CD4-positive, alpha-beta T cell treated with Interferon alpha-2 for 1 hour (primary cell): ENCODE measurements at places on chromosomes 11 and 22.

GRCh38 chr11:57214098-57214417, 23.0 kb downstream of the APLNR start:
- DNase-seq = no peak

- no peak for DNase-seq
Observed at GRCh38 chr11:111819161-111819828, 52.1 kb downstream of the ALG9 start.

- no peak for DNase-seq
Observed at GRCh38 chr11:59551659-59552521, 40.6 kb downstream of the OR4D9 start.

DNA sequence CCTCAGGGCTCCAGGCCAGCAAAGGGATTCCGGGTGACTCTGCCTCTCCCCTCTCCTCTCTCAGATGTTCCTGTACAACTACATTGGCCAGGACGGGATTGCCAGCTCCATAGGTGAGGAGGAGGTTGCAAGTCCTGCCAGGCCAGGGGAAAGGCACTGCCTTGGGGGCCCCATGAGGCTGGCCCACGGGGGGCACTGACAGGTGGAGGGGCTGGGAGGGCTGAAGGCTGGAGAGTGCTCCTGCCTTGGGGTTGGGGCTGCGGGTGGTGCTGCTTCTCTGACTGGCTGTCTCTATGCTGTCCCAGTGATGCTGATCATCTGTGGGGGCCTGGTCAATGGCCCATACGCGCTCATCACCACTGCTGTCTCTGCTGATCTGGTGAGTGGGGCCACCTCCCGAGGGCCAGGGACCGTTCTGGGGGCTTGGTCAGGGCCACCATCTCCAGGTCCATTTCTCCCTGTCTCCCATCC, 21.7 kb downstream of the SLC37A2 start:
- DNase-seq = no peak

DNA sequence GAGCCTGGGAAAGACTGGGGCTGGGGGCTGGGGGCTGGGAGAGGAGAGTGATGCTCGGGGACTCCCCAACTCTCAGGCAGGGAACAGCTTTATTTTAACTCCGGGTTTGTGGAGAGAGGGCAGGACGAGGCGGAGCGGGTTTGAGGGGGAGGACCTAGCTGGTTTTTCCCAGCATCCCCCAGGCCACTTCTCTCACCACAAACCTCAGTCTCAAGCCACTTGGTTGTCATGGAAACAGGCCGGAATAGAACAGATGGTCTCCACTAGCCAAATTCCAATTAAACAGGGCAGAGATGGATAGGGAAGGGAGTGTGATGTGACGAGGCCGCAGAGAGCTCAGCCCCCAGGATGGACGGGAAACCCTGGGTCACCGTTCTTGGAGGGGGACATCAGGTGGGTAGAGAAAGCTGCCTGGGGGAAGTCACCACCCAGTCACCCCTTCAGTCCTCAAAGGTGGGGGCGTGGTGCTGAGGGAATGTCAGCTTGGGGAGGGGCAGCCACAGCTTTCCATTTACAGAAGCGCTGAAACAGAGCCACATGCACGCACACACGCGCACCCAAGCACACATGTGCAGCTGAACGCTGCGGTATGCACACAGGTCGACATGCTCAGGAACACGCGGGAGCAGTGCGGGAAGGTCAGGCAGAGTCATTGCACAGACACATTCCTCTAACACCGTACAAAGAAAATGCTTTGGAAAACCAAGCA, 19.2 kb downstream of the NECTIN1 start:
- DNase-seq = no peak

DNA sequence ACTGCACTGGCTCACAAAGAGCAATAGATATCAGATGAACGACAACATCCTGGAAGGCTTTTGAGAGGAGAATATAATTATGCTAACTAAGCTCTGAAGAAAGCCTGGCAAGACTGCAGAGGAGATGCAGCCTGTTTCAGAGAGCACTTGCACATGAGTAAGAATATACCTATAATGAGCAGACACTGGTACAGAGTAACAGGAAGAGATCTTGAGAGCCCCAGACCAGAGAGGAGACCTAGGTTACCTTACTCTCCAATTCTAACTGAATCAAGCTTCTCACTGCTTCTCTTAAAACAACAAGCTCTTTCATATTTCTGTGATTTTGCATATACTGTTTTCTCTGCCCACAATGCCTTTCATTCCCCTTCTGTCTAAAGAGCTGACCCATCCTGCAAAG, 66.5 kb downstream of the FAM168A start:
- no peak for DNase-seq

DNA sequence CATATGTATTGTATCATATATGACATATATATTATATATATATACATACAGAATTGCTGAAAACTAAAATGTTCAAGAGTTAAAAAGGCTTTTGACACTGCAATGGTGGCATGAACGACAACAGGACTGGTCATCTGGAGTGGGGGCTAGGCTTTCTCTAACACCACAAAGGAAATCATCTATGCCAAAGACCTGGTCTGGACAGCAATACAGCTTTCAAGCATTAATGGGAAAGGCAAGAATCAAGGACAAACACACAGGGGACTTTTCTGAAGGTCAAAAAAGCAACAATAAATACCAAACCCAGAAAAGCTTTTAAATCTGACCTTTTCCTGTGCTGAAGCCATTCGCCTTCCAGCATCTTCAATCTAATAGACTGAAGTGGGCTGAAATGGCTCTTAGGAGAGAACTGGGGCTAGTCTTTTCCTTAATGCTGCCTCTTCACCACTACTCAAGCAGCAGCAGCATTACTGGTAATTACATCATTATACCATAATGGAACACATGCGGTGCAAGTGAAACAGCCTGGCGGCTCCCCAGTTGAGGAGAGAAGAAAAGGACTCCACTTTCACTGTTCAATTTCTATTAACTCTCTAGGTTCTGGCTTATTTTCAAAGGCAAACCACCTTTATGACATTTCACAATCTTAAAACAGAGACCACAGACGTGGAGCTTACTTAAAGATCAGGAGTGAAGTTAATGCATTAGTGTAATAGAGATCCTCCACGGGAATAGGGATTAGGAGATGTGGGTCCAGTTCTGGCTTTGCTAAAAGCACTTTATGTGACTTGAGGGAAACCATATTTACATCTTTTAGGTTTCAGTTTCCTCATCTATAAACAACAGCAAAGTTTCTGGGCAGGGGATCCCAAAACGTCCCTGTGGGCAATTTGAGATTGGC, 63.0 kb downstream of the GAB2 start:
- no peak for DNase-seq

DNA sequence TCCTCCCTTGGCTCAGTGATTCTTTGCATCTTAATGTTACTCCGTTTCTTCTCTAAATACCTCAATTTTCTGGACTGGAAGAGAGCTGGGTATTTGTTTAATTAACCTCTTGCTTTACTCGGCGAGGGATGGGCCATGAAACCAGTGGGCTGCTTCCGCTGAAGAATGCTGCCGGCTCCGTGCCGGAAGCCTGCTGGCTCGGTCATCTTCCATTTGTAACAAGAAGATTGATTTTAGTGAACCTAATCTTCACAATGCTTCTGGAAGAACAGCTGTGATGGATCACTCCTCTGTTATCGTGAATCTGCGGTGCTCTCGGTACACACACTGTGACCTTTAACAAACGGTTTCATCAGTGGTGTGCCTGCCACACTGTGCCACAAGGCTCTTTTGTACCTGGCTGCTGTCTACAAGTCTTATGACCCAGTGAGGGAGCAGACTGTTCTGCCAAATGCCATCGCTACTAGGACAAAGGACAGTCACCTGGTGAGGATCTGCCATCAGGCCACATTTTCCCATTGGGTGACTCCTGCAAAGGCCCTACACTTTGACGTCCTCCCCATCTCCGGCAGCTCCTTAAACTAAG, 25.3 kb upstream of the PARVB start:
- no peak for DNase-seq

GRCh38 chr22:36325154-36326031, 62.4 kb downstream of the MYH9 start:
- no peak for DNase-seq

GRCh38 chr11:44893846-44894617, 56.7 kb downstream of the TP53I11 start:
- DNase-seq = peak; percentile 19

GRCh38 chr11:46321757-46322156, 25.5 kb upstream of the DGKZ start:
- no peak for DNase-seq

DNA sequence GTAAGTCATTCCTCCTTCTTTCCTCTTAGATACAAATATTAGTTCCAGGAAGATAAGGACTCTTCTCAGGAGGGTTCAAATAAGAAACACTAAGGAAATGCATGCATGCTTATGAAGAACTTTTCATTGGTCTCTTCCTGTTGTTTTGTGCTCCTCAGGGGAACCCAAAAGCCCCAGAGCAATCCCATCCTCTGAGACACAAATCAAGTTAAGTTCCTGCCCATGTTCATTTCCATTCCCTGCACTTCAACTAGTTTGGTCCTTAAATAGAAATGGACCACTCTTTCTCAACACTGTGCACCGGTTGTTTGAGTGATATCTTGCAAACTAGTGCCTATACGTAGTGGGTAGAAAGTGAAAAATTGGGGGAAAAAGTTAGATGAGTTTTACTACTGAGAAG, at the start of gene OR10G4:
OR10G4 (plus strand) TSS at position 301 of the 400 bp plus-strand sequence. CDS start 2,578 bp downstream, outside the sequence.
- DNase-seq = no peak

- no peak for DNase-seq
Observed at GRCh38 chr22:38137876-38138687, 27.6 kb upstream of the BAIAP2L2 start.

DNA sequence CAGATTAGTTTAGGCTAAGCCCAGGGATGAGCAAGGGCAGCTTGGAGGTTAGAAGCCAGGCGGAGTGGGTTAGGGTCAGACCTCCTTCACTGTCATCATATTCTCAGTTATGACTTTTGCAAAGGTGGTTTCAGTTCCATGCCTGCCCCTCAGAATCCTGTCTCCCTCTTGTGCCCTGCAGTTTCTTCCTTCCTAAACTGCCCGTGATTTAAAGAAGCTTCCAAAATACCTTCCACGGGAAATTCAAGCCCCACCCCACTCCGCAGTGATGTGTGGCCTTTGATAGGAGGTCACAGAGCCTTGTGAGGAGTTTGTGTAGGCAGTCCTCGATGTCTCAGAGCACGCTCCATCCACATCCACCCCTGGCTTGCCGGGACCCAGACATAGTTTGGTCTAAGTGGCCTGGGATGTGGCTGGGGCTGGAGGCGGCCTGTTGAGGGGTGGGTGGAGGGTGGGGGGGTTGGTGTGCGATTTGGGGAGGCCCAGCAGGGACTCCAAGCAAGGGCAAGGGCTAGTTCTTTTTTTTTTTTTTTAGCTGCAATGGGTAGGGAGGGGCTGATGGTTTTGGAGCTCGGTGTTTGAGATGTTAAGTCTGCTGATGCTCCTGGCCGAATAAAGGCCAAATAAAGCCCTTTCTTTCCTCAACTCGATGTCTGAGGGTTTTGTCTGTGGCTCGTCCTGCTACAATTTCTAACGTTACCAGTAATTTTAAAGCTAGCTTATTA, 1.6 kb upstream of the IFITM1 start:
- no peak for DNase-seq

GRCh38 chr11:75365711-75366181, 14.3 kb upstream of the ARRB1 start:
- no peak for DNase-seq

DNA sequence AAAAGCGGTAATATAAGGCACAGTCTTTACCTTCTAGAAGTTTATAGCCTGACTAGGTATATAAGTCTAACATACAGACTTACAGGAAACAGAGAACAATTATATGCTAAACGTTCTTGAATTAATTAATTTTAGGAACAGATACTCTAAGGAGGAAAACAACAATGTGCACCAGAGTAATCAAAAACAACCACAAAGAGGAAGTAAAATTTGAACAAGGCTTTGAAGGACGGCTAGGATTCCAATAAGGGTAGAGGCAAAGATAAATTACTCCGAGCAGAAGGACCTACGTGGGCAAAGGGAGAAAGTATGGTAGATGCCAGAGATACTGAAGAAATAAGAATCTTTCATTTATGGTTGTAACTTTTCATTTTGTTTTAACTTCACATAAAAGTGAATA, 54.4 kb downstream of the ENTHD1 start:
- no peak for DNase-seq

- no peak for DNase-seq
Observed at GRCh38 chr11:44085330-44085729, 10.1 kb upstream of the EXT2 start.

GRCh38 chr11:8685306-8685705, 2.7 kb downstream of the RPL27A start:
- no peak for DNase-seq

- no peak for DNase-seq
Observed at GRCh38 chr11:2142300-2142759, 3.1 kb upstream of the IGF2 start.

DNA sequence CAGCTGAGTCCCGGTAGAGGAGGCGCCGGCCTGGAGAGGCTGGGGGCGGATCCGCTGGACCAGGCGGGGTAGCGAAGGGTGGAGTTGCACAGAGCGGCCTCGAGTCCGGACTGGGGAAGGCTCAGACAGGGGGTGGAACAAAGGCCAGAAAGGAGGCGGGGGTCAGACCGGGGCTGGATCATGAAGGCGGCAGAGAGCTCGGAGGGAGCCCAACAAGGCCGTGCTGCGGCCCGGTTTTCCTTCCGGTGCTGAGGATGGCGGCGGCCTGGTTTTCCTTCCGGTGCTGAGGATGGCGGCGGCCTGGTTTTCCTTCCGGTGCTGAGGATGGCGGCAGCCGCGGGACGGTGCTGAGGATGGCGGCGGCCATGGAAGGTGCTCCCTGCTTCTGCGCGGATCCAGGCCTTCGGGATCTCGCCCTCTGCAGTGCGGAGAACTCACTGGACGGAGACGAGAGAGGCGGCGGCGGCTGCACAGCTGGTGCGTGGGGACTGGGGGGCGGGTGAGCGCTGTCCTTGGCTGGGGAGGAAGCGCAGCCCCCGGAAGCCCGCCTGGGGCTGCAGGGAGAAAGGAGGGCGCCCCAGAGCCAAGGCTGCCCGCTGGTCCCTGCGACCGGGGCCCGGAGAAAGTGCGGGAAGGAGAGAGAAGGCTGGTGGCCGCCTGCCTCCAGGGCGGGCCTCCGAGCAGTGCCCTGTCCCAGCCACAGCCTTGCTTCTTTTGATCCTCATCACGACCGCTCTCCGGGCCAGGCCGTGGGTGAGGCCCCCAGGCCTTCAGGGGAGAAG, 350.4 kb upstream of the B3GAT1 start:
- DNase-seq = no peak

- DNase-seq = no peak
Observed at GRCh38 chr22:29782061-29782845, 15.1 kb downstream of the UQCR10 start.

DNA sequence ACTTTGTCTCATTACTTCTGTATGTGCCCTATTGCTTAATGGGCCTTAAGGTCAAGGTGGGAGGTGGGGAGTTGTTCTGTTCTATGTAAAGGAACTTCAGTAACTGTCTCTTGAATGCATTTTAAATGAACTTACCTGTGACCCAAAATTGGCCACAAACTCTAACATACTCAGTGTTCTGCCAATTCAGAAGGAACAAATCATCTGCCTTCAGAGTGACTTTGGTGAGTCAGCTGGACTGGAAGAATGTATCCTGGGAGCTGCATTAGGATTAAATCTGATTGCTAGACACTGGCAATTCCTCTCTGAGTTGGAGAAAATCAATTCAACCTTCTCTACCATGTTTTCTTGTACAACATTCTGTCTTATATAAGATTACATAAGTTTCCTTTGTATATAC, 1104.8 kb downstream of the DLG2 start:
- no peak for DNase-seq
